ENCODE measurements at places on chromosomes 2 and 18. TPM values are rescaled to one million over a fixed set of nuclear protein-coding genes. Genes with fewer than 3 reads are reported as not detected.

Gene CDH2
- total RNA-seq, result 6.6 TPM

Gene FSHR
- total RNA-seq, result not detected

Gene FAP
- total RNA-seq, result 20.0 TPM

Gene CFC1
- not detected for total RNA-seq

Gene LBX2
- not detected for total RNA-seq

DNA sequence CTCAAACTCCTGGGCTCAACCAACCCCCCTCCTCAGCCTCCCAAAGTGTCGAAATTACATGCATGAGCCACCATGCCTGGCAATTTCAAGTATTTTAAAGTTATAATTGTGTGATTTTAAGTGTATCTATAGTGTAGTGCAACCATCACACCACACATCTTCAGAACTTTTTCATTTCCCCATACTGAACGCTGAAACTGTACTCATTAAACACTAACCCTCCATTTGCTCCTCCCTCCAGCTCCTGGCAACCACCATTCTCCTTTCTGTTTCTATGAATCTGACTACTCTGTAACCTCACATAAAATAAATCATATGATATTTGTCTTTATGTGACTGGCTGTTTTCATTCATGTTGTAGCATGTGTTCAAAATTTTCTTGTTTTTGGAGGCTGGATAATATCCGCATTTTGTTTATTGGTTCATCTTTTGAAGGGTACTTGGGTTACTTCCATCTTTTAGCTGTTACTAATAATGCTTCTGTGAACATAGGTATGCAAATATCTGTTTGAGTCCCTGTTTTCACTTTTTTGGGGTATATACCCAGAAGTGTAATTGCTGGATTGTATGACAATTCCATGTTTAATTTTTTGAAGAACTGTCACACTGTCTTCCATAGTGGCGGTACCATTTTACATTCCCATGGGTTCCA lies 188.2 kb downstream of the PLCL1 start:
- no peaks in the 10 kb centered on the region for H3K36me3 ChIP-seq
- no peak overlapping the region for H3K4me3 ChIP-seq
- no peak for DNase-seq
- no peaks in the 10 kb centered on the region for H3K27me3 ChIP-seq
- H3K27ac ChIP-seq, result no peak overlapping the region

DNA sequence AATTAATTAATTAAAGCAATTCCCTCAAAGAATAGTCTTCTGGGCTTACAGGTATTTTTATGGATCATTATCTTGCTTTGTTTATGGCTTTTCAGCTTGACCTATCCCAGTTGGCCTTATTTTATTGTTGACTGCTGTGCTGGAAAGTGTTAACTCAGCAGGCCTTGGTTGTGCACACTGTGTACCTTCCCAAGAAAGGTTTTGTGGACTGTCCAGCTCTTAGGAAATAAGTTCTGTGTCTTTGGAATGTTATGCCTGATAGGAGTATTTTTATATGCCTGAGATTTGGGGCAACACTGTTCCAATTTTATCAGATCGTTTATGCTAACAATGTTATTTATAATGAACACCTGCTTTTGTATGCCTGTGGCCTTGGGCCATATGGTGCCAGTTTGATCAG lies 671.9 kb upstream of the ZNF804A start:
- no peak for DNase-seq
- no peaks in the 10 kb centered on the region for H3K4me1 ChIP-seq
- no peaks in the 10 kb centered on the region for H3K27me3 ChIP-seq

- DNase-seq, result no peak
- no peaks in the 10 kb centered on the region for H3K27me3 ChIP-seq
- no peak overlapping the region for H3K27ac ChIP-seq
- no peaks in the 10 kb centered on the region for H3K4me1 ChIP-seq
- no peaks in the 10 kb centered on the region for H3K36me3 ChIP-seq
- no peak overlapping the region for H3K4me3 ChIP-seq
Observed at GRCh38 chr2:32884346-32884745, 62.4 kb upstream of the LTBP1 start.

Measured in sigmoid colon (tissue), 7 donors.